ENCODE measurements at places on chromosomes 5 and 9. TPM values are rescaled to one million over a fixed set of nuclear protein-coding genes. Genes with fewer than 3 reads are reported as not detected.

Gene TSSK1B
- not detected for total RNA-seq

Gene PIP5KL1
- total RNA-seq = 0.85 TPM

Gene STKLD1
- not detected for total RNA-seq

Gene ALDH1A1
- total RNA-seq = 20.7 TPM

Gene CARTPT
- total RNA-seq = not detected

Gene GRK6
- total RNA-seq = 15.6 TPM

Gene FBP2
- total RNA-seq = 0.33 TPM

Gene PCDHGA3
- total RNA-seq = 12.2 TPM

- no peak for DNase-seq
These were observed 349.3 kb downstream of the GLIS3 start for GRCh38 chr9:3950534-3950933.

DNA sequence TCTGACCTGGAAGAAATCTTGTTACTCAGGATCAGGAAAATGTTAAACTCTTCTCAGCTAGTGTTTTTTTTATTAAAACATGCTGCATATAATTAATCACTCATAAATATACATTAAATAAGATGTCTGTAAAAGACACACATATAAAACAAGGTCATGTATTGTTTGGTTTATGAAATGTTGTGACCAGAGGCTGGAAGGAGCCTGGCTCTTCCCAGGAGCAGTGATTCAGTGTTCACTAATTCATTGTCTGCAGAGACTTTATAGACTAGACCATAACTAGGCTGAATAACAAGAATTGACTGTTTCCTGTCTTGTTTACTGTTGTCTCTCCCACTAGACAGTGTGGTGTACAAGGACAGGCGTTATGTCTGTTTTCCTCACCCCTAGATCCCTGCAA, 49.1 kb upstream of the ANKRD55 start:
- DNase-seq = no peak

GRCh38 chr5:71666321-71666720, 52.8 kb upstream of the CARTPT start:
- DNase-seq = no peak

DNA sequence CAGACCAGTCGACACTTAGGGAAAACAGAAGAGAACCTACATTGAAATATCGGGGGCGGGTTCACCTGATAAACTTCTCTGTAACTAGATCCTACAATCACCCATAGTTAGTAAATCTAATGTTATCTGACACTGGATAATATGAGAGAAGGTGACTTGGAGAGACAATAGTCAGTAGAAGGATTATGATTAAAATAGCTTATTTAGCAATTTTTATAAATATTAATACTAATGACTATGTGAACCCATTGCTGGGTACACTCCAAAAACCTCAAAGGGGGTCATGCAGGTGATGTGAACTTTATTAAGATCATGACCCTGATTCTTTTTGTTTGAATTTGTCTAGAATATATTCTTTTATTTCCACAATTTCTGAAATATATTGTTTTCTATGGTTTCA, 164.1 kb upstream of the CCNH start:
- no peak for DNase-seq

GRCh38 chr5:82635561-82636288, 357.6 kb upstream of the RPS23 start:
- no peak for DNase-seq

DNA sequence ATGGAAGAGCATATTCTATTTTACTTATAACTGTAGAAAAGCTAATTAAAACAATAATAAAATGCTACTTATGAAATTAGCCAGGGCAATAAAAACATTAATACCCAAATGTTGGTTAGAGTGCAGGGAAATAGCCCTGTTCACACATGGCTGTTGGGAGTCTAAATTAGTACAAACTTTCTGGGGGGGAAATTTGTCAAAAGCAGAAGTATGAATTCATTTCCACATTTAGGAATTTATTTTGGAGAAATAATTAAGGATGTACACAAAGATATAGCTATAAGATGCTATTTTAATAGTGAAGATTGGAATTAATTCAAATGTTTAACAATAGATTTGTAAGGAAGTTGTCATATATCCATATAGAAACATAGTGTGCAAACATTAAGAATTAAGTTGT, 190.5 kb downstream of the SEC61B start:
- DNase-seq = no peak

- no peak for DNase-seq
These were observed 125.8 kb upstream of the KLF4 start for GRCh38 chr9:107615321-107615720.

- DNase-seq = no peak
These were observed 451.8 kb upstream of the FTMT start for GRCh38 chr5:121399879-121400278.

DNA sequence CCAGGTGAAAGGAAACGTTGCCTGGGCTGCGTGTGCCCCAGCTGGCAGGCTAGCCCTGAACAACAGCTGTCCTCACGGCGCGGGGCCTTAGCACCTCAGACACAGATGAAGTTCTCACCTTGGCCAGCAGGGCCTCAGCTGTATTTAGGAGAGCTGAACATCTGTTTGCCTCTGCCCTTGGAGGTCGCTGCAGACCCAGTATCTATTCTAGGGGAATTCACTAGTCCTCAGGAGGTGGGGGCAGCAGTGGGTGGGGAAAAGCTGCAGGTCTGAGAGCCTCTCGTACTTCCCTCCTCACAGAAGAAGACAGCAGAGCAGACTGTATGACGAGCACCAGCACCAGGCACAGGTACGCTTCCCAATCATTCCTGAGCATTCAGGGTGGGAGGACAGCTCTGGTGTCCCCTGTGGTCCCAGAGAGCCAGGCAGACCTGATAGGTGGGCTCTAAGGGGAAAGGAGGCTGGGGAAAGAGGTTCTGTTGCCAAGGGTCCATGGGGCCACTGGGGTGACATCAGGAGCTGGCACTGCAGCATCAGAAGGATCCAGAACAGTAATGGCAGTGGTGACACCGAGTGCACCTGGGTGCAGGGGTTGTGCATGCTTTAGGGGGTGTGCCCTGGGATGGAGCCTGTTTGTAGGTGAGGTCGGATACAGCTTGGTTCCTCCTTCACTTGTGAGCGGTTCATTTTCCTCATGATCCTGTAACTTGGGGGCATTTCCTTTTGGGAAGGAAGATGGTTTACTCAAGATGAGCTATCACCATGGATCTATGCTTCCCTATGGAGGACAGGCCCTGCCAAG, 13.8 kb downstream of the CD74 start:
- no peak for DNase-seq

DNA sequence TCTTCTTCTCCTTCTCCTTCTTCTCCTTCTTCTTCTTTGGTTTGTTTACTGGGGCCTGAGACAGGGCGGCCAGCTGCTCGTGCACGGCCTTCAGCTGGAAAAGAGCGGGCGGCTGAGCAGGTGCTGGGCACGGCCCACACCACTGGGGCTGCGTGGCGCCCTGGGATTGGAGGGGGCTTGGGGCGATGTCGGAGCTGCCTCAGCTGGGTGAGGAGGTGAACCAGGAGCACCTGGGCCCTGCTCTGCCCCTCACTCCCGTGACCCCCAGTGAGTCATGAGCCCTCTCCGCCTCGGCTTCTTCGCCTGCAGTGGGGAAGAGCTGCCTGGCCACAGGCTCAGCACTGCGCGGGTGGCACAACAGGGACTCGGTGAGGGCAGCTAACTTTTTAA, 14.9 kb downstream of the BRD3OS start:
- no peak for DNase-seq

DNA sequence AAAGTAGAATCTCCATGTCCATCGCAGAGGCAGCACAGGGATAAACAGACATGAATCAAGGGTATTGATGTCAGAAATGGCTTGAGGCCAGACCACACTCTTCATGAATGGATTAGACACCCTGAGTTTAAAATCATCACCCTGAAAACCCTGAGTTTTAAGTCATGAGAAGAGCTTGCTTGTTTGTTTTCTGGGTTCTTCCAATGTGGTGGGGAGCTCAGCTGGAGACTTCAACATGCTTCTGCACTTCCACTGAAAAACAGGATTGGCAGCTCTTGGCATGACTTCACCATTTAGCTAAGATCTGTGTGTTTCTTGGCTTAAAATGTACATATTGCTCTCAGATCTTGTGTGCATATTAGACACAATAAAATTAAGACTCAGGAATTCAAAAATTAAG, 9.8 kb downstream of the GCNT4 start:
- no peak for DNase-seq

DNA sequence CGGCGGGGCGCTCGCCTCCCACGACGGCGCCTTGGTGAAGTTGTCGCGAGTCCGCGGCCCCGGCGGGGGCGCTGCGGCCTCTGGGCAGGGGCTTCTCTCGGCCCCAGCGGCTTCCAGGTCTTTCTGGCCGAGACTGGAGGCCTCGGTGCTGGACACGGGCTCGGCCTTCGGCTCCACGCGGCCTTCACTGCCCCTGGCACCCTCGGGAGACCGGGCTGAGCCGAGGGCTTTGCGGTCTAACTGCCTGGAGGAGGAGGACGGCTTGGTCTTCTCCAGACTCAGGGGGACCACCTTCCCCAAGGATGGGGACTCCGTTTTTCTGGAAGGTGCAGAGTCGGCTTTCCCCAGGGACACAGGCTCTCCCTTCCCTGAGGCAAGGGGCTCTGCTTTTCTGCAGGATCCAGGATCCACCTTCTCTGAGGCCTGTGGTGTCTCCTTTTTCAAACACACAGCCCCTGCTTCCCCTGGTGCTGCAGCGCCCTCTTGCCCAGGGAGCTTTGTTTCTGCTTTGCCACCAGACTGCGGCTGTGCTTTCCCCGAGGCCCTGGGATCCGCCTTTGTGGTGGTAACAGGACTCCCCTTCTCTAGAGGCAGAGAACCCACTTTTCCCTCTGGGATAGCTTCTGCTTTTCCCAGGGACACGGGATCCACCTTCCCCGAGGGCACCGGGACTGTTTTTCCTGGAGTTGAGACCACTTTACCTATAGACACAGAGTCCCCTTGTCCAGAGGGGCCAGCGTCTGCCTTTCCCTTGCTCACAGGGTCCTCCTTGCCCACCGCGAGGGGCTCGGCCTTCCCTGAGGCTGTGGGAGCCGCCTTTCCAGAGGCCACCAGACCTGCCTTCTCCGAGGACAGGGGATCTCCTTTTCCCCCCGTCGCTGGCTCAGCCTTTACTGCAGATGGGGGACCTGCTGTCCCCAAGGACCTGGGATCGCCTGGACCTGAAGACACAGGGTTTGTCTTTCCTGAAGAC, 12.3 kb downstream of the GPRIN1 start:
- no peak for DNase-seq

DNA sequence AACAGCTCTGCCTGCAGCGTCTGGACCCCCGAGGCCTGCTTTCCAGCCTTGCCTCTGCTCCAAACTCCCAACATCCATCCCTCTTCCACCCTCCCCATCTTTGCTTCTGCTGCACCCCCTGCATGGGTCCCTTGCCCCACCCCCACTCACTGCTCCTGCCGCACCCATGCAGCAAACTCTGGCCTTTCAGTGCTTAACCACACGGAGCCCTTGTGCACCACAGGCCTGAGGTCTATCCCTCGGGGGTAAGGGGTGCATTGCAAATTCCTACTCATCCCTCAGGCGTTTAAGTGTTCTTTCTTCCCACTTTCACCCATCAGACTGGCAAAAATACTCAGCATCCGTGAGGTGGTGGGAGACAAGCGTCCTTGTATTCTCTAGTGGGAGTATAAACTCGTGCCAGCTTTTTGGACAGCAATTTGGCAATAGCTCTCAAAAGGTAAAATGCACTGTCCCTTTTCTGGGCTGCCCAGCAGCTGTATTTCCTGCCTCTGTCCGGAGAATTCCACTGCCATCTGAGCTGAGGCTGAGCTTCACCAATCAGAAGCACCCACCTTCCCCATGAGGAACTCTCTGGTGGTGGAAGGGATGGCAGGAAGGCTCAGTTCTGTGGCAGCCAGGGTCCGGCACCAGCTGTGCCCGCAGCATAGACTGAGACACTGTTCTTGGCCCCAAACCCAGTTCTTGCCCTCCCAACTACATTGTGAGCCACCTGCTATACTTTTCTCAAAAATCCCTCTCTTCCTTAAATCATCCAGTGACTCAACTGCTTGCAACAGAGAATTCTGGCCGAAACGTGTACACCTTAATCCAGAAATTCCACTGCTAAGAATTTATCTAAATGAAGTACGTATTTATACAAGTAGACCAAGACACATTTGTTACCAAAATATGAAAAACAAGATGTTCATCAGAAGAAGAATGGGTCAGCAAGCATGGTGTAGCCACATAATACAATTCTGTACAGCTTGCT, 15.0 kb downstream of the PSMB7 start:
- no peak for DNase-seq

DNA sequence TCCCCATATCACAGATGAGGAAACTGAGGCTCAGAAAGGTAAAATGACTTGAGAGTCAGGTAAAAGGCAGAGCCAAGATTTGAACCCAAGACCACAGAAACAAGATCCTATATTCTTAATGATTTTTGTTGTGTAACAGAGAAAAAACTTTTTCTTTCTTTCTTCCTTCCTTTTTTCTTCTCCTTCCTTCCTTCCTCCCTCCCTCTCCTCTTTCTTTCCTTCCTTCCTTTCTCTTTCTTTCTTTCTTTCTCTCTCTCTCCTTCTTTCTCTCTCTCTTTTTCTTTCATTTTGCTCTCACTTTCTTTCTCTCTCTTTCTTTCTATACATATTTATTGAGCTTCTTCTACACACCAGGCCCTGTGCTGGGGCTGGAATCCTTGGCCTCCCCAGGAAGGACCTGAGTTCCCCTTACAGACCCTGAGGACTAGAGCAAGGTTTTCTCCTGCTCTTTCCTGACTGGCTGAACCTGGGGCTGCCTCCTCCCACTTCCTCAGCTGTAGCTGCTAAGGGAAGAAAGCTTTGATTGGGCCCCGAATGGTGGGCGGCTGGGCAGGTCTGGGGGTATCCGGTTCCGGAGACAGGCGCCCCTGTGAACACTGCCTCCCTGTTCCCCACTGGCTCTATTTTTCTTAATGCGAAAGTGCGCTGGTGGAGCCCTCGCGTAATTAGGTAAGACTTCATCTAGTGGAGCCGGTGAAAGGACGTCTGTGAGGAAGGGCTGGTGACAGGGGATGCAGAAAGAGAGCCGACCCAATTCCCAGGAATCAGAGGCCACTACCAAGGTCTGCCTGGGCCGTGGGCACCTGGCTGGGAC, 27.4 kb upstream of the KIF12 start:
- DNase-seq = no peak

DNA sequence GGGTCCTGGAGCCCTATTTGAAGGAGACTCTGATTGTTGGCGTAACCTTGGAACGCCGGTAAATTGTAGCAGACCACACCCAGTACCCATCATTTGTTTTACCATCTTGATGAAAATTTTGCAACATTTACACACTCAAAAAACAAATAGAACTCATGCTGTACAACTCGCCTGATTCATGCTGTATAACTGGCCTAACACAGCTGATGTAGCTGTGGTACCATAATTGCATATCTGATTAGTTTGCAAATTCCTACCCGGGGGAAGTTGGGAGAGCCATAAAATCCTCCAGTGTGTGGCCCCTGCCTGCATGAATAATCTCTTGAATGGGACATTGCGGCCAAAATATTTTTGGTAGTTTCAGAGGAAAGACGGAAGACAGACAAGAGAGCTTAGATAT, 9.7 kb downstream of the NIPAL4 start:
- no peak for DNase-seq

- no peak for DNase-seq
These were observed 140.3 kb downstream of the GNAQ start for GRCh38 chr9:77891128-77891800.

DNA sequence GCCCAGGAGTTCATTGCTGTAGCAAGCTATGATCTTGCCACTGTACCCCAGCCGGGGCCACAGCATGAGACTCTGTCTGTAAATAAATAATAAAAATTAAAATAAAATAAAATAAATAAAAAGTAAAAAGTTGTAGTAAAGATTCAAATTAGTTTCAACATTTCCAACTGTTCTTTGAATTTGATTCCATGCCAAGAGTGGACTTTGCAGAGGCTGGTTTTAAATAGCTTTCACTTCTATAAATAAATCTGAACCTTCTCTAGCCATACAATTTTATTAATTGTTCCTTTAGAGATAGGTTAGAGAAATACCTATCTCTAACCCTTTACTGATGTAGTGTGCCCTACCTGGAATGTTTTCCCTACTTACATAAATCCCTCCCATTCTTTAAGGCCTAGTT, 129.7 kb upstream of the SLIT3 start:
- no peak for DNase-seq

Measured in left ventricle myocardium inferior (tissue), 1 donor.